ENCODE measurements at places on chromosomes 3 and 15.
A peak's percentile ranks its signal among the peaks of the same experiment; 100 is the strongest.

DNA sequence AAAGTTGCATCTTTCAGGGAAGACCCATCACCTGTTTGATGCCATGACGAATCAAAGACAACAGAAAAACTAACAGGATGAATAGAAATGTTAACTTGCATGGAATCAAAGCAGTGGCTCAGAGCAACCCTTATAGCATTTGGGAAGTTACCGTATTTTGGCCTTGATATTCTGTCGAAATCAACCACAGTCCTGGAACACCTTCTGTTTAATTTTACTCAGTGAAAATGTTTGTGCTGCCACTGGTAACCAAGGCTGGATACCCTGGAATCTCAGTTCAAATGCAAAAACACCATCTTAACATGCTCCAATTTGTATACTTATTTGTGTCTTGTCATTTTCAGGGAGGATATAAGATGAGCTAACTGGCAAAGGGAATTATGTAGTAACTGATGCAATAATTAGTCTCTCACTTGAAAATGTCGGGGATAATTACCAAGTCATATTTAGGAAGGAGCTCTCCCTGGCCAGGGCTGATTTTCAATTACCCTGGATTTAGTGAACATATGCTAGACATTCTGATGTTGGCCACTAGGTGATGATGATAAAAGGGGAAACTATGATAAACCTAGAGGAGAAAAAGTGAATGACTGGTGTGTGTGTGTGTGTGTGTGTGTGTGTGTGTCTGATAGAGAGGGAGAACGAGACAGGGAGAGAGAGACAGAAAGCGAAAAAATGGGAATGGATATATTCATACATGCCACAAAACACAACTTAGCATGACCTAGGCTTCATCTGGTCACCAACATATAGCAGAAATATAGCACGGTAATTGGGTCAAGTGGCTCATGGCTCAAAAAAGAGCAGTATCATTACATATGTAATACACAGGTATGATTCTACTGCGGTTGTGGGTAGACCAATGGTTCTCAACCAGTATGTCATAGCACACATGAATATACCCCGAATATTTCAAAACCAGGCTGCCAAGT, 19.0 kb upstream of the PRICKLE2 start:
- no peaks in the 10 kb centered on the region for H3K4me1 ChIP-seq
- no peak overlapping the region for H3K27ac ChIP-seq

DNA sequence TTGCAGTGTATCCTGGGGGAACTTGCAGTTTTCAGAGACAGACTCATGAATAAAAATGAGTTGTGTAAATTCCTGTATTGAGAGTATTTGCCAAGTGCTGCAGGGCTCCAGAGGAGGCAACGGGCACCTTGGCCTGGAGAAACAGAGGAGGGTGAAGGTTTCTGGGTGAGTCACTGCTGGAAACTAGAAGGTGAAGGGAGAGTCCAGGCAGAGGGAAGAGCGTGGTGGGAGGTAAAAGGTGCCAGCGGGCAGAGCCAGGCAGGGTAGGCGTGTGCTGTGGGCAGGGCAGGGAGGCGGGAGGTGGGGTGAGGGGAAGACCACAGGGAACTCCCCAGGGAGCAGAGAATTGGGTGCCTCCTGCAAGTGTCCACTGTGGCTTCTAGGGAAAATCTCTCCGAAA, 120.8 kb downstream of the SLCO3A1 start:
- no peaks in the 10 kb centered on the region for H3K4me1 ChIP-seq
- no peak overlapping the region for H3K4me3 ChIP-seq
- H3K27me3 ChIP-seq, result no peaks in the 10 kb centered on the region
- no peak for DNase-seq
- no peak overlapping the region for H3K27ac ChIP-seq

GRCh38 chr15:58748852-58749531, 515 bp downstream of the ADAM10 start:
- H3K36me3 ChIP-seq, result no peaks in the 10 kb centered on the region
- no peaks in the 10 kb centered on the region for H3K27me3 ChIP-seq
- H3K4me3 ChIP-seq, result peak overlapping the region; percentile 100
- DNase-seq, result no peak
- peaks cover 8% of the 10 kb centered on the region for H3K4me1 ChIP-seq
- peak overlapping the region; percentile 81 for H3K27ac ChIP-seq

DNA sequence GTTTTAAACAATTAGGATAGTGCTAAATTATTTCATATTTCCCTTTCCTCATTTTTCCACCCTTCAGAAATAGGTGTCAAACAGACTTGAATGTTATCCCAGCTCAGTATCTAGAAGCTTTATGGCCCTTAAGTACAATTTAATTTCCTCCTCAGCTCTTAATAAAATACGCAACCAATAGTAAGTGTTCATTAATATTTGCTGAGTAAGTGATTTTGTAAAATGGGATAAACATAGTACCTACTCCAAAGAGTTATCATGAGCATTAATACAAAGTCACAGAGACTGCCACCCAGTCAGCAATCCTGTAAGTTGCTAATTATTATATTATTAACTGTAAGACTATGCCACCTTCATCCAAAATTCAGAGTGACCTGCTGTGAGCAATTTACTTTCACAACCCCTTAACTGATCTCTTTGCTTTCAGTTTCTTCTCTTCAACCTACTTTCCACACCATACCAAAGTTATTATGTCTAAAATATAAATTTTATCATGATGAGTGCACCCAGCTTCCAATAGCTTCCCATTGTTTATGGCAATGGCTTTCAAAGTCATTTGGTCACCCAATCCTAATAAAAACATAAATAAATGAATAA, 30.7 kb upstream of the CLDN1 start:
- no peaks in the 10 kb centered on the region for H3K4me1 ChIP-seq
- no peaks in the 10 kb centered on the region for H3K36me3 ChIP-seq
- no peaks in the 10 kb centered on the region for H3K27me3 ChIP-seq

- H3K4me1 ChIP-seq, result no peaks in the 10 kb centered on the region
- H3K36me3 ChIP-seq, result peaks cover 4% of the 10 kb centered on the region
- H3K27me3 ChIP-seq, result no peaks in the 10 kb centered on the region
- H3K4me3 ChIP-seq, result no peak overlapping the region
These were observed 78.2 kb downstream of the CLASP2 start for GRCh38 chr3:33639889-33640288.

DNA sequence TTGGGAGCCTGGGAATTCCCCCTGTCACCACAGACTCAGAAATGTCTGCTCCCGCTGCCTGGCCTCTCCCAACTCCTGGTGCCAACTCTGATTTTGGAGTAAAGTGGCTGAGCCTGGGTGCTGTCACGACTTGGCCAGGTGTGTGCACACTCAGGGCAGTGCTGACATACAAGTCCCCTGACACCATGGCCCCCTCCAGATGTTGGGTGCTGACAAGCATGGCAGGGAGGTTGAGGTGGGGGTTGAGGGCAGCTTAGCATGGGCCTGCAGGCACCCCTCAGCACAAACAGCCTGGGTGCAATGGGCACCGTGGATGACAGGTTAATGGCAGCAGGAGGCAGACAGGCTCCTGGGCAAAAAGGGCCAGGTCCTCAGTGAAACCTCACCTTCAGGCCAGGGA, 511.2 kb downstream of the SQOR start:
- no peak for DNase-seq
- no peaks in the 10 kb centered on the region for H3K36me3 ChIP-seq
- H3K4me1 ChIP-seq, result no peaks in the 10 kb centered on the region
- no peak overlapping the region for H3K27ac ChIP-seq
- H3K27me3 ChIP-seq, result no peaks in the 10 kb centered on the region

DNA sequence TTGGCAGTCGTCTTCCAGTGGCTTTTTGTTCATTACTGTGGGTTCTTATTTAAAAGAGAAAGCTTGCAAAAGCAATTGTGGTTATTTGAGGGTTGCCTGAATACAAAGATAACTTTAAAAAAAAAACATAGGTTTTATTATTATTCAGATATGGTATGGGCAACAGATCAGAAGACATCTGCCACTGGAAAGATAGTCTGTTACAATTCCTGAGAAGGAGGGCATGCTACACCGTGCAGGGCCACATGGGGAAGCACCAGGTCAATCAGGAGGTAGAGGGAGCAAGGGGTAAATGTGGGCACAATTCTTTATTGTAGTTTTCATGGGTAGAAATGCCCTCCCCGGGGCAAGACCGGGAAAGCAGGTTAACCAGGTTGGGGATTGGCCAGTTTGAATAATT, 46.5 kb downstream of the BBS4 start:
- no peak overlapping the region for H3K4me3 ChIP-seq
- H3K36me3 ChIP-seq, result peaks cover 23% of the 10 kb centered on the region
- H3K27me3 ChIP-seq, result no peaks in the 10 kb centered on the region
- DNase-seq, result no peak
- H3K27ac ChIP-seq, result no peak overlapping the region

DNA sequence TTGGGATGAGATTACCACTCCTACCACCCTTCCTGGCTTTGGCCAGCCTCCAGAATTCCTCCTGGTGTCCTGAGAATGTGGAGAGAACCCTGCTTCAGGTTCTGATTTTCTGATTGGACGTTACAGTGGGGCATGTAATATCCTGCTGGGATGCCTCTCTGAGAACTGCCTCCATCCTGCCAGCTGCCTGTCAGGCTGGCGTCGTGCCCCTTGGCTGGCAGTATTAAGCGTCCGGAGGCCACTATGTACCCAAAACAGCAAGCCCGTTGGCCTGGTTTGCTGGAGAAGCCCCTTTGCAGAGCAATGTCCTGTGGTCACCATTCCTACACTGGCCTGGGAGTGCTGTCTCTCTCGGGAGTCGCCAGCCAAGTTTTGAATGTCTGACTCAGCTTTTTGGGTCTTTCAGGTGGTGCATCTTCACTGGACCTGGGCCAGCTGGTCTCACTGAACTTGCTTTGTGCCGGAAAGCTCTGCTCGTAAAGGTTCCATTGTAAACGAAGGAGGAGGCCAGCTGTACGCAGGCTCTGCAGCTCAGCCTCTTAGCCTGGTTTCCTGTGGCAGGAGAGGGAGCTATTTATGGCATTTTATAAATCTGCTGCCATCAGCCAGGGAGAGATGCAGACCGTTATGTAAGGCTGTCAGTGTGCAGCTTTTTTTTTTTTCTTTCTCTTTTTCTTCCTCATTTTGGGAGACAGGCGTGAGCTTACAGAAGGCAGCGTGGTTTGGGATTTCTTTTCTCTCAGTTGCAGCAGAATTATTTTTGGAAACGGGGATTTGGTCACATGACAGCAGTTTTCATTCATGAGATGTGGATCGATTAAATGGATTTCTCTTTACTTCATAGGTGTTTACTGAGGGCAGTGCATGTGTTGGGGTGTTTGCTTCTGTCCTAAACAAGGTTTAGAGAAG, 19.0 kb upstream of the TRAK1 start:
- no peak for DNase-seq
- H3K27me3 ChIP-seq, result no peaks in the 10 kb centered on the region
- H3K4me3 ChIP-seq, result no peak overlapping the region
- H3K27ac ChIP-seq, result no peak overlapping the region

DNA sequence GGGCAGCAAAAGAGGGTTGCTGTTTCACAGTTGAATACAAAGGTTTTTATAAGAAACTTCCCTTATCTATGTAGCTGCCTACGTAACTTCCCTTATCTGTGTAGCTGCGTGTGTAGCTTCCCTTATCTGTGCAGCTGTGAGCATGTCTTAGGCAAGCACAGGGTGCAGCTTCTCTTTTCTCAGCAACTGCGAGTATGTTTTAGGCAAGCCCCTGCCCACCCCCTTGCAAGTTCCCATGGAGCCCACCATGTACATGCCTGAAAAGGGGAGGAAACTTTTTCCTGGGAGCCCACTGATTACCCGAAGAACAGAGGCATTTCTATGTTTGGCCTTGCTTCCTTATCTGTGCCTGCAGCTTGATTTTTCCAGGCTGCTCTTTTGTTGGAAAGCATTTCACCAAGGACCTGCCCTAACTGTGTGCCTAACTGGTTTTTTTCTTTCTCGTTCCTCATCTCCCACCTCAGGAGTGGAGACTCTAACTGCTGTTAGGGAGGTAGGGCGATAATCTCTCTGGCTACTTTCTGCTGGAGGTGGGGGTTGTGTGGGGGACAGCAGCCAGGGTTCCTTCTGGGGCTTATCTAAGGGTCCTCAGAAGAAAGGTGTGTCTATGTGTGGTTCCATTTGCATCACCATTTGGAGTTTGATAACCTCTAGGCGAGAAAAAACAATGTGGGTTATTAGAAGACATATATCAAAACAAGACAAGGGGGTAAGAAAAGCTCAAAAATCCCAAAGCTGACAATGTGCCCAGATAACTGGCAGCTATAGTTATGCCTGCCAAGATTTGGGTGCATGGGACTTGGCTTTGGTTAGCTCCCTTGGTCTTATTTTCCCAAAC, 26.0 kb downstream of the SORD start:
- H3K4me1 ChIP-seq, result no peaks in the 10 kb centered on the region
- DNase-seq, result no peak
- no peaks in the 10 kb centered on the region for H3K36me3 ChIP-seq
- H3K27me3 ChIP-seq, result no peaks in the 10 kb centered on the region
- H3K4me3 ChIP-seq, result no peak overlapping the region

- H3K4me3 ChIP-seq, result no peak overlapping the region
- no peaks in the 10 kb centered on the region for H3K36me3 ChIP-seq
- no peak for DNase-seq
- no peaks in the 10 kb centered on the region for H3K27me3 ChIP-seq
- no peaks in the 10 kb centered on the region for H3K4me1 ChIP-seq
- H3K27ac ChIP-seq, result no peak overlapping the region
These were observed 329.0 kb upstream of the SEMA6D start for GRCh38 chr15:47388299-47388698.

DNA sequence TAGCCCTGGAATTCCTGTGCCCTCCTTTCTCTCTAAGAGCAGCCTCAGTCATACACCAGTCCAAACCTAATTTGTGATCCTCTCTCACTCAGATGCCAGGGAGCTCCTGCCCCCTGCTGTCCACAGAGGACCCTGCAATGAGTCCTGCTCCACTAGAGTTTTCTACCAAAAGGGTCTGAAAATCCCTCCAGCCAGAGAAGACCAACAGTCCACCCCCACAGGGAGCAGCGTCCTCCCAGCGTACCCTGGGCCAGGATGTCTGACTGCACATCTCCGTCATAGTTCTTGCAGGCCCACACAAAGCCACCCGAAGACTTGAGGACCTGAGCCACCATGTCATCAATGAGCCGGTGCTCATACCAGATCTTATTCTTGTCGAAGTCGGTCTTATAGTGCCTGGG, 15.4 kb downstream of the IDH2 start:
- no peak overlapping the region for H3K27ac ChIP-seq
- H3K4me3 ChIP-seq, result no peak overlapping the region
- no peak for DNase-seq
- no peaks in the 10 kb centered on the region for H3K27me3 ChIP-seq
- H3K36me3 ChIP-seq, result peaks cover 51% of the 10 kb centered on the region

- H3K27ac ChIP-seq, result no peak overlapping the region
- H3K4me1 ChIP-seq, result no peaks in the 10 kb centered on the region
- no peak for DNase-seq
- no peaks in the 10 kb centered on the region for H3K36me3 ChIP-seq
These were observed 64.0 kb downstream of the SLC6A1 start for GRCh38 chr3:11056531-11057050.

GRCh38 chr3:128679338-128679737, 28.7 kb upstream of the RPN1 start:
- no peak for DNase-seq
- H3K4me1 ChIP-seq, result no peaks in the 10 kb centered on the region
- H3K27me3 ChIP-seq, result no peaks in the 10 kb centered on the region
- H3K27ac ChIP-seq, result no peak overlapping the region
- H3K36me3 ChIP-seq, result no peaks in the 10 kb centered on the region

GRCh38 chr3:126357295-126358037, at the start of gene KLF15:
KLF15 (minus strand) TSS chr3:126357408; CDS start chr3:126352922, 4,486 bp downstream.
- H3K4me1 ChIP-seq, result peaks cover 13% of the 10 kb centered on the region
- no peak within 1 kb of the TSS for H3K27ac ChIP-seq
- H3K36me3 ChIP-seq, result no peaks in the 10 kb centered on the region
- peaks cover 18% of the 10 kb centered on the region for H3K27me3 ChIP-seq
- peak; percentile 65 for DNase-seq

All from effector memory CD4-positive, alpha-beta T cell (primary cell).